ENCODE measurements at places on chromosomes 11 and 22. TPM values are rescaled to one million over a fixed set of nuclear protein-coding genes. Genes with fewer than 3 reads are reported as not detected.

Gene LRRC32
- total RNA-seq, result 4.5 TPM

Gene HEPHL1
- not detected for total RNA-seq

Gene CARD10
- total RNA-seq, result 0.29 TPM

Gene C11orf86
- not detected for total RNA-seq

Gene NRXN2
- 0.44 TPM for total RNA-seq

Gene TEX12
- total RNA-seq, result not detected

Gene FTH1
- total RNA-seq, result 543 TPM

Gene CLCF1
- 2.9 TPM for total RNA-seq

Gene ZNF143
- 33.6 TPM for total RNA-seq

Gene TP53AIP1
- not detected for total RNA-seq
